ENCODE measurements at places on chromosomes 1 and 21.

DNA sequence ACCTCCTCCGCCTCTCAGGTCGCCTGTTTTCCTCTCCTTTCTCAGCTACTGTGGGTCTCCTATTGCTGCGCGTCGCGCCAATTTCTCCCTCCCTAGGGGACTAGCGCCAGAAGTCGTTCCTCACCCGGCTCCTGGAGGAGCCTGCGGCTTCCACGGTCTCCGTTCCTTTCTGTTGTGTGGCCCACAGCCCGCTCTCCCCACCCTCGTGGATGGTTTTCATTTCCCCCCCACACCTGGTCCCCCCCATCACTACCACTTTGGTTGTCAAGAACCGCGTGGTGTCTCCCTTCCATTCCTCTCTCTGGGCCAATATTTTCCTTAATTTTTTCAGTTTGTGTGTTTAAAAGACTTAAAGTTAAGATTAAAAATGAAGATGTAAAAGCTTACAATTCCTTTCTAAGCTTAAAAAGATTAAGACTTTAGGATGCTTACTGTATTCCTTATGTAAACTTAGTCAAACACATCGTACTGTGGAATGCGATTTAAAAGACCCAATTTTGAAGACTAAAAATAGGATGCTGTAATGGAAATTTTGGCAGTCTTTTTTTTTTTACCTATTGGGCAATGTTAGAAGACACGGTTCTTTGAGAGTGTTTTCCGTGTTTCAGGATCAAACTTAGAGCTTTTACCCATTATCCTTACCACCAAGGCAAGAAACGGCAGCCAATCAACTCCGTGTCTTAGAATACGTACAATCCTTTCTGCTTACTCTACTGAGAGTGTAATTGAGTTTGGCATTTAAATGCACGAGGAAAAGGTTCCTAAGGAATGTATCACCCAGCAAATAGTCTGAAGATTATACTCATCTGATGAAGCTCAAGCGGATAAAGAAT lies 773 bp downstream of the CNST start:
- DNase-seq: no peak

- DNase-seq: no peak
Observed at GRCh38 chr1:76433526-76433925, 359.0 kb downstream of the ST6GALNAC3 start.

DNA sequence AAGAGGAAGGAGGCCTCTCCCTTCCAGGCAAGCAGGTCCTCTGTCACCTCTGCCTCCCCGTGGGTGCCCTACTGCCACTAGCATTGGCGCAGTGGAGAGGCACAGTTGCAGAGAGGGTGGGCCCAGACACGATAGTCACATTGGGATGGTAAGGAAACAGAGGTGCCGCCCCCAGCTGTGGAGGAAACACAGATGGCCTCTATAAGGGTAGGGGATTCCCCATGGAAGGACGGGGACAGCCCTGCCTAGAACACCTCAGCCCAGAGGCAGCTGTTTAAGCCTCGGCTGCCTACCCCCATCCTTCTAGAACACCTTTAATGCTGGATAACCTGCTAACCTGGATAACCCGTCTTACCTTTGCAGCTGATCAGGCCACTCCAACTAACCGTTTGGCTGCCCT lies 65.7 kb upstream of the CNTN2 start:
- no peak for DNase-seq

GRCh38 chr21:22364163-22364562 lies 1366.0 kb downstream of the NCAM2 start:
- no peak for DNase-seq

DNA sequence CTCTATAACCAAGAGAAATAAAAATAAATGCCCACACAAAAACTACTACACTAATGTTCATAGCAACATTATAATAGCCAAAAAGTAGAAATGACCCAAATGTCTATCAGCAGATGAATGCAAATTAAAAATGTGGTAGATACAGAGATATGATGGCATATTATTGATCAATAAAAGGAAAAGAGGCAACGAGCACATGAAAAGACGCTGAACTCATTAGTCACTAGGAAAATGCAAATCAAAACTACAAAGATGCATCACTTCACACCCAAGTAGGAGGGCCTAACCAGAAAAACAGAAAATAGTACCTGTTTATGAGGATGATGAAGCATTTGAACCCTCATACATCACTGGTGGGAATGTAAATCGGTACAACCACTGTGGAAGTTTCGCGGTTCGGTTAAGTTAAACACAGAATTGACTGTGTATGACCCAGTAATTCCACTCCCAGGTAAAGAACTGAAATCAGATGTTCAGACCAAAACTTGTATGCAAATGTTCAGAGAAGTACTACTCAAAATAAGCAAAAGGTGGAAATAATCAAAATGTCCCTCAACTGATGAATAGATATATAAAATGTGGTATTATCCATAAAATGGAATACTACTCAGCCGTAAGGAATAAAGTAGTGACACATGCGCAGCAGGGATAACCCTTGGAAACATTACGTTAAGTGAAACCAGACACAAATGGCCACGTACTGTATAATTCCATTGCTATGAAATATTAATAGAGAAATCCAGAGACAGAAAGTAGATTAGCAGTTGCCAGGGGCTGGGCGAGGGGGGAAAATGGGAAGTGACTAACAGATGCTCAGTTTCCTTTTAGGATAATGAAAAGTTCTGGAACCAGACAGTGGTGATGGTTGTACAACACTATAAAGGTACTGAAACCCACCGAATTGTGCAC lies 3.1 kb downstream of the USP48 start:
- DNase-seq: no peak

GRCh38 chr21:45127937-45128336 lies 53.6 kb downstream of the ADARB1 start:
- no peak for DNase-seq

GRCh38 chr1:234214129-234214910 lies 158.9 kb upstream of the COA6 start:
- DNase-seq: peak; percentile 32

- DNase-seq: no peak
Observed at GRCh38 chr1:223726380-223727001, 14.2 kb downstream of the CAPN2 start.

GRCh38 chr21:34274001-34274400 lies 89.8 kb upstream of the KCNE2 start:
- no peak for DNase-seq
